ENCODE measurements at places on chromosomes 1 and 21.

- DNase-seq = no peak
These were observed 167.2 kb downstream of the ADGRL2 start for GRCh38 chr1:81967951-81968350.

DNA sequence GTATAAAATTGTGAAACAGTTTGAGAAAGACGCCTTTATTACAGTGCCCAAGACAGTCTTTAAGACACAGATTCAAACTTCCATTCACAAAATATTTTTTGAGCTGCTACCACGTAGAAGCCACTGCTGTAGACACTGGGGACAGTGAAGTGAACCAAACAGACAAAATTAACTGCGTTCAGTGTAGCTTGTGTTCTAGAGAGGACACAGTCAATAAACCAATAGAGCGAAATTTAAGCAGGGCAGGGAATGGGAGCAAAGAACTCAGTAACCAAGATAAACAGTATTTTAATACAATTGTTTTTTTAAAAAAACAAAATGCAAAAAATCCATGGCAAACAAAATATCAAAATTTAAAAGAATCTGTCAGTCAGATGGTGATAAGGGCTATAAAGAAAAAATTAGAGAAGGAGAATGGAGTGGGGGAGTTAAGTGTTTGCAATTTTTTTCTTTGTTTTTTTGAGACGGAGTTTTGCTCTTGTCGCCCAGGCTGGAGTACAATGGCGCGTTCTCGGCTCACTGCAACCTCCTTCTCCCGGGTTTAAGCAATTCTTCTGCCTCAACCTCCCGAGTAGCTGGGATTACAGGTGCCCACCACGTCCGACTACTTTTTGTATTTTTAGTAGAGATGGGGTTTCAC lies 719 bp upstream of the PARS2 start:
- DNase-seq = no peak

- DNase-seq = peak; percentile 17
These were observed 1.0 kb downstream of the NPR1 start for GRCh38 chr1:153679337-153680119.

DNA sequence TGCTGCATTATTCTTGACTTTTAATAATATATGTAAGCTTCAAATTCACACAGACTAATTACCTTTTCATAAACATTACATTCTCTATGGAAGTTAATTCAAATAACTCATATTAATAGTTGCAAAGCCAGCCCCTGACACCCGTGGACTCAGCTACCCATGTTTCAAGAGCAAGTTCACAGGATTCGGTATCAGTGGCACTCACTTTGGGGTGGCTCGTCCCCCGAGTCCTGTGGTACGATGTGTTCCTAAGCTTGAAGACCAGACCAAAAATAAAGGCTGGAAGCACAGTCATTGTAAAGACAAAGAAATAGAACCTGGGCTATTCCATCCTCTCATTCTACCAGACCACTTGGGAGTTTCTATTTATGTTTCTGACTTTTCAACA lies 70.9 kb downstream of the ITPKB start:
- DNase-seq = no peak

Data from activated T-helper 1 cell treated with Interleukin-2 at 50 U/mL for 16 hours (primary cell).